ENCODE measurements at places on chromosomes 1 and 21.

GRCh38 chr1:231512147-231512698 lies 16.2 kb upstream of the TSNAX start:
- no peak for DNase-seq

DNA sequence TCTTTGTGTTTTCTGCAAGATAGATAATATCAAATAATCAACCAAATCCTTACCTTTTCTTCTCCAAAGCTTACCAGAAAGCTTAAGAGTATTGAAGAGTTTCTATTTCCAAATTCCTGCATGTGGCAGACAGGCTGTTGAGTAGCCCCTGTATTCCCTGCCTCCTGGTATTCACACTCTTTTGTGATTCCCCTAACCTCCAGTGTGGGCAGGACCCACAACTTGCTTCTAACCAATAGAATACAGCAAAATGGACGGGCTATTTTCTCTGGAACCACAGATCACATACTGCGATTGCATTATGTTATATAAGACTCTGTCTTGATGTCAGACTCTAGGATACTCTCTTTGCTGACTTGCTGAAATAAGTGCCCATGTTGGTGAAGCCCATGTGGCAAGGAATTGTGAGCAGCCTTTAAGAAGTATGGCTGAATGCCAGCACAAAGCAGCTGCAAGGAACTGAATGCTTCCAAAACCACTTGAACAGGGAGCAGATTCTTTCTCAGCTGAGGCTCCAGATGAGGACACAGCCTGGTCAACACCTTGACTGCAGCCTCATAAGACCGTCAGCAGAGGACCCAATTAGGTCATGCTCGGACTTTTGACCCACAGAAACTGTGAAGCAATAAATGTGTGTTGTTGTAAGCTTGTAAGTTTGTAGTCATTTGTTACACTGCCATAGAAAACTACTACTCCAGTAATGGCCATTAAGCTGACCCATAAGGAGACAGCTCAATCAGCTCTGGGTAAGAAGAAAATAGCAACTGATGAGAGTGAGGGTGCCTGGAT lies 47.9 kb upstream of the PLXNA2 start:
- no peak for DNase-seq

- DNase-seq: no peak
These were observed 515.0 kb downstream of the COL11A1 start for GRCh38 chr1:102593276-102593675.

DNA sequence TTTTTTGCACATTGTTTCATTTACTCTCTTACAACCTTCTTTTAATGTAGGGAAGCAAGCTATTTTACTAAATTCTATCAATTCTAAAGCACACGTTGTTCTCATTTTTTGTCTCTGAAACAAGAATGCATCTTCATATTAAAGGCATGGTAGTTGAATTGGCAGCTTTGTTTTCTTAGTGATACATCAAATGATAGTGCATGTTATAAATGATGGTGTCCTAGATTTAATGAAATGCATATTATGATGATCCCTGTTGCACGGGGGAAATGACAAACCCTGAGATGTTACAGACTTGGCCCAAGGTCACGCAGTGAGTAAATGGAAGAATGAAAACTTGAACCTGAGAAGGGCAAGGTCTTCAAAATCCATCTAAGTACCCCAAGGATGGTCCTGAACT lies 213.1 kb downstream of the KAZN start:
- no peak for DNase-seq

DNA sequence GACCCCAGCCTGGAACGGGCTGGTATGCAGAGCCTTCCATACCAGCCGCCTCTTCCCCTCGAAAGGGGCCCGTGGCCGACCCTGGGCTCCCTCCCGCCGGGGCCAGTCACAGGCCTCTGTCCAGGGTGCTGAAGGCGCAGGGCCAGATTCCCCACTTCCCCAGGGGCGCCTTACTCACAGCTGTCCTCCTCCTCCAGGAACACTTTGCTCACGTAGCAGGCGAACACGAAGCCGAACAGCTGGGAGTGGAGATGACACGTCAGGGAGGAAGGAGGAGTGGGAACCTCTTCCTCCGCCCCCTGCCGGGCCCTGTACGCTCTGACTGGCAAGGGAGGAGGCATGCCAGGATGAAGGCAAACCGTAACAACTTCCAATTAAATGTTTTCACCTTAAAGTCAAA lies 57.3 kb downstream of the NKAIN1 start:
- DNase-seq: peak; percentile 14

GRCh38 chr1:34768856-34769255 lies 9.3 kb downstream of the GJB4 start:
- DNase-seq: no peak

DNA sequence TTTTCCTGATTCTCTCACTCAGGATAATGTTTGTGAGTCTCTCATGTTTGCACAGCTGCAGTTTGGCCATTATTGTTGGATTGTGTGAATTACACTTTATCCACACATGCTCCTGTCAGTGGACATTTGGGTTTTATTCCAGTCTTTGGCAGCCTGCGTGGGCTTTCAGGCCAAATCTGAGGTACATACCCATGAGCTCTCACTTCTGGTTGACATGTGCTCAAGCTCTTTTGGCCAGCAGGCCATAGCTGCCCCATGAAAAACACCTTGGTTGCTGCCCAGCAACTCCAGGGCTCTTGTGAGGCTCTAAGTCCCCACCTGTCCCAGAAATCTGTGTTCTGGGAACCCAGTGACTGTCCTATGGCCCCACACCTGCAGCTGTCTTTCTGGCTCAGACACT lies 124.5 kb upstream of the GALNT2 start:
- DNase-seq: no peak

GRCh38 chr1:76068953-76069561 lies 5.5 kb upstream of the ST6GALNAC3 start:
- no peak for DNase-seq

GRCh38 chr1:29959356-29959755 lies 723.0 kb downstream of the PTPRU start:
- DNase-seq: no peak

DNA sequence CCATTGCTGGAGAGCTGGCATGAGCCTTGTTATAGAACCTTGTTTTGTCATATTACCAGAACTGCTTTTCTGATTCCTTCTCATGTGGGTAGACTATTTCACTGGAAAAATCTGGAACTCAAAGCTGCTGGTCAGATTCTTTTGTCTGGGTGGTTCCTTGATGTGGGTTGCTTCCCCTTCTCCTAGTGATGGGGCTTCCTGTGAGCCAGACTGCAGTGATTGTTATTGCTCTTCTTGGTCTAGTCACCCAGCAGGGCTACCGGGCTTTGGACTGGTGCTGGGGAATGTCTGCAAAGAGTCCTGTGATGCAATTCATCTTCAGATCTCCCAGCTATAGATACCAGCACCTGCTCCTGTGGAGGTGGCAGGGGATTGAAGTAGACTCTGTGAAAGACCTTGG lies 59.4 kb downstream of the GPR137B start:
- no peak for DNase-seq

- DNase-seq: no peak
These were observed 121.3 kb downstream of the HUNK start for GRCh38 chr21:31993826-31994825.

DNA sequence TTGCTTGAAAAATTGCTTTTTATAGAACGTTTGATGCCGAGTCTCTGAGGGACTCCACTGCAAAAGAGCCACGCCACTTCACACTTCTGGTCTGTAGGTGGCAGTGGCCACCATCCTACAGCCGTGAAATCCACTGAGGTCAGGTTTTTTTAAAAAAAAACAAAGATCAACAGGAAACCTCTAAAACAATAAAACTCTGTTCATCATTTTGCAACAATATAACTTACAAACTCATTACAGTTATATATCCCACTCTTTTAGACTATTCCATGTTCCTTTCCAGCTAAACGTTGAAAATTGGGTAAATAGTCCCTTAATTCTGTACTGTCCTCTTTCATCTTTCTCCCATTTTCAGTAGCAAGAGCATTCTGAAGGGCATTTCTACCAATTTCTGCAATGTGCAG lies 64.6 kb upstream of the FMN2 start:
- DNase-seq: no peak

DNA sequence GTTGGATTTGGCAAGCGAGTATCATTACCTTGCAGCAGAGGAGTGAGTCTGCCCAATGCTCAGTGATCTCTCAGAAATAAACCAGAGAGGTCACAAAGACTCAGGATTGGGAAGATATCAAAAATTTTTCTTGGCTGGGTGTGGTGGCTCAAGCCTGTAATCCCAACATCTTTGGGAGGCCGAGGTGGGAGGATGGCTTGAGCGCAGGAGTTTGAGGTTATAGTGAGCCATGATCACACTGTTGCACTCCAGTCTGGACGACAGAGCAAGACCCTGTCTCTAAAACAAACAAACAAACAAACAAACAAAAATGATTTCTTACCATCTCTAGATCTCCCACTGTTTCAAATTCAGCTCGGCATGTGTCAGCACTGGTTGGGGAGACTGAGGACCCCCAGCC lies 13.3 kb upstream of the BECN2 start:
- no peak for DNase-seq

DNA sequence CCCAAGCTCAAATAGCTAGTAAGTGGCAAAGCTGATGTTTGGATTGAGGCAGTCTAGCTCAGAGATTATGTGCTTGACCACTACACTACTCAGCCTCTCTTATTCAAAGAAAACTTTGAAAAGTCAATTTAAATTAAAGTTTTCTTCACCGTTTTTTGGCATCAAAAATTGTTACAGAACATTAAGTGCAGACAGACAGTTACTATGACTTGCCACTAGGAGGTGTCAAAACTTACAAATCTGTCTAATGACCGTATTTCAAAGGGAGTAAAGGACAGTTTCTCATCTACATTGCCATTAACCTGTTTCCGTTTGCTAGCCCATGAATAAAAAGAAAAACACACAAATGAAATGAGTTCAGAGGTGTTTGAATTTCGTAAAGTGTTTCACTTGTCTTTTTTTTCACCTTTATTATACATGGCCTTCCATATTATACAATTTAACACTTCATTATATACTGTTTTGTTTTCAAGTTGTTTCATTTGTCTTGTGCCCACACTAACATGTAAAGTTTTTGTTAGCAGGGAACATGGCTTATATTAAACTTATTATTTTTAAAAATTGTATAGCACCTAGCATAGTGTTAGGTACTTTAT lies 57.4 kb upstream of the MTF2 start:
- no peak for DNase-seq

- DNase-seq: no peak
These were observed 16.8 kb downstream of the PLXNA2 start for GRCh38 chr1:208227366-208227765.

GRCh38 chr1:171081314-171081753 lies 9.4 kb upstream of the FMO3 start:
- no peak for DNase-seq

DNA sequence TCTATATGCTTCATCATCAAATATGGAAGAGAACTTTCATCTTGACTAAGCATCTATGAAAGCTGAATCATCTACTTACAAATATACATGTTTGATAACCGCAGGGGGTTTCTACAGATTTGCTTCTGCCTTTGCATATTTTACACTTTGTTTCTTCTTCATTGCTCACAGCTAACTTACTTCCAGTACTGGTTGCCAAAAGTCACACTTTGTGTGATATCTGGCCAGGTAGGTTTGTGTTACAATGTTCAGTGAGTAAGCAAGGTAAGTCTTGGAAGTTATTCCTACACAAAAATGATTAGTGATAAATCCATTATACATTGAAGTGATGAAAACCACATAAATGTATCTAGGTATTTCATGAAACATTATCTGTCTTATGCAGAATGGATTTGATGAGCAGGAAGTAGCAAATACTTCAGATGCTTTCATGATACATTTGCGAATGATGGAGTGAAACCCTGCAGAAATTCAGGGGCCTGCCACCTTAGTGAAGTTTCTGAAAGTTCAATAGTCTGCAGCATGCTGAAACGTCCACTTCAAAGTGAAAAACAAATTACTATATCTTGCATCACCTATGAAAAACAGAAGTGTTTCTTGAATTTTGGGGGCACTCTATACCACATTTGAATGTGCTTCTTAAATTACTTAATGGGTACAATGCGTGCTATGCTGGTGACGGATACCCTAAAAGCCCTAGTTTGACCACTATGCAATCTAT lies 187.3 kb downstream of the ATP6V1G3 start:
- DNase-seq: no peak

DNA sequence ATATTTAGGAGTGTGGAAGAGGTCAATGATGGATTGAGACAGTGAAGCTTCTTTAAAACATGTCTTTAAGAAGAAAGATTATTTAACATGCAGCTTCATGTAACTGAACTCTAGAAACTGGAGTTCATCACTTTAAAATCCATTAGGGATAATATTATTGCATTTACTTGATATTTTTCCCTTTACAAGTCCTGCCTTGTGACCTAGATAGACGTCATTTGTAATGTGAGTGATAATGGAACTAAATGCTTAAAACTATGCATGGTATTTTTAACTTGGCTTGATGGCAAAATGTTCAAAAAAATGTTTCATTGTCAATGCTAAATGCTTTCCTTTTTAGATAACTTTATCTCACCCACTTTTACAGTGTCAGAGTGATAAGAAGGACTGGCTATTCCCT lies 723.7 kb downstream of the RWDD3 start:
- no peak for DNase-seq

DNA sequence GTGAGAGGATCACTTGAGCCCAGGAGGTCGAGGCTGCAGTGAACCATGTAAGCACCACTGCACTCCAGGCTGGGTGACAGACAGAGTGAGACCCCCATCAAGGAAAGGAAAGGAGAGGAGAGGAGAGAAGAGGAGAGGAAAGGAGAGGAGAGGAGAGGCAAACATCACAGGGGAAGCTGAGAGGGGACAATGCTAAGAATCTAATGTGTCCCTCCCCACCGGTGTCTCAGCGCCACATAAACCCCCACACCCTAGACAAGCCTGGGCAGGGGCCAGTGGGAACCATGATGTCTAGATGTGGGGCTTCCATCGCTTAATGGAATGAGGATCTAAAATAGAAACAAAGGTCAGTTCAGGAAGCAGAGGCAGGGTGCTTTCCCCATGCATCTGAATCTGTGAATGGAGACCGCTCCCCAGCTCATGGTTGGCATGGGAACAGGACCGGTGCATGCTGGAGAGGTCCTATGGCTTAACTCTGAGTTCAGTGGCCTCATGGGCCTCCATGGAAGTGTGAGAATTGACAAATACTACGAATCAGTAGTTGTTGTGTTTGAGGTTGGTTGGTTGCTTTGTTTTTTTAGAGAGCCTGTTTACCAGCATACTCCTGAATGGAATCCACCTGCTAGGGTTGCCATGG lies 16.3 kb upstream of the LAPTM5 start:
- no peak for DNase-seq

- no peak for DNase-seq
These were observed 4.2 kb downstream of the OLFML2B start for GRCh38 chr1:162019446-162019845.

DNA sequence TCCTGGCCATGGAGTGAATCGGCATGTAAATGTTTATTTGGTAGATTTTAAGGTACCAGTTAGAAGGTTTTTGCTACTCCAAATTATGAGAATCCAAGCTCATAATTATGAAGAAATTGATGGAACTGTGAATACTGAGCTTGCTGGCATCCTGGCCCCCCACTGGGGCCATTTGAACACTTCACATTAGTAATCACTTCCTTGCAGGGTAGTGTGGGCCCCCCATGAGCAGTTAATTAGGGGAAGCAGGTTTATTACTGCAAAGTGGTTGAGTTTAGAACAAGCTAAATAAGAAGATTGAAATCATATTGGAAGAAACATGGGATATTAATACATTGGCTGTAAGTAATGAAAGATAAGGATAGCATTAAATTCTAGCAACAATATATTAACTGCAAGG lies 86.7 kb downstream of the S1PR1 start:
- no peak for DNase-seq
